Right lung (tissue), 10 donors: ENCODE measurements at places on chromosomes 4 and X. TPM values are rescaled to one million over a fixed set of nuclear protein-coding genes. Genes with fewer than 3 reads are reported as not detected.

Gene GLRA2
- 0.40 TPM for polyA plus RNA-seq

Gene KLHL34
- polyA plus RNA-seq, result 0.24 TPM

Gene GRIA3
- polyA plus RNA-seq, result 1.2 TPM

Gene MAGEA9B
- polyA plus RNA-seq, result not detected

Gene FSTL5
- 0.81 TPM for polyA plus RNA-seq

DNA sequence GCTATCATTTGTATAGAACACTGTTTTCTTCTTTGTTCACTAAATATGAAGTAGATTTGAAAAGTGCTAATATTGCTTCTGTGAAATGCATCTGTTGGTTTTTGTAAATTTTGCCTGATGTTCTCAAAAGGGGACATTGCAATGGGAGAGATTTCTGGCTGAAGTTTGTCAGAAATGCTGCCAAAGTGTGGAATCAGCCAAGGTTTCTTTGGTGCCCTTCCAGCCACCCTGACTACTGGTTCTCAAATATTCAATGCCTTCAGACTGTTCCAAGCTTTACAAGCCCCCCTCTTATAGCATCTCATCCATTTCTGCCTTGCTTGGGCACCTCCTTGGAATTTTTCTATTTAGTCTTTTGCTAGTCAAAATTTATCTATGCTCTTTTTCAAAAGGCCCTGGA is 60.6 kb upstream of the TMLHE start:
- no peak for DNase-seq

- no peak for DNase-seq
These were observed 117.8 kb upstream of the PJA1 start for GRCh38 chrX:69282893-69283690.

- DNase-seq, result no peak
These were observed 5.2 kb downstream of the WNK3 start for GRCh38 chrX:54352677-54353076.

GRCh38 chr4:67712000-67712625 is 11.2 kb upstream of the UBA6 start:
- no peak for DNase-seq
